ENCODE measurements at places on chromosomes 2 and 18. TPM values are rescaled to one million over a fixed set of nuclear protein-coding genes. Genes with fewer than 3 reads are reported as not detected.

Gene PCARE
- total RNA-seq = not detected

Gene NDC80
- total RNA-seq = 60.0 TPM

Gene PSMA8
- total RNA-seq = 1.2 TPM

Gene TTN
- total RNA-seq = 11.6 TPM

Gene GPBAR1
- 0.63 TPM for total RNA-seq

Gene MDH1B
- total RNA-seq = not detected

Gene FRZB
- not detected for total RNA-seq

Gene KCNJ3
- not detected for total RNA-seq

Gene RIT2
- total RNA-seq = not detected

Gene COPS8
- 39.5 TPM for total RNA-seq

Gene VRK2
- 18.4 TPM for total RNA-seq

Gene BMP10
- not detected for total RNA-seq

Gene NOL4
- not detected for total RNA-seq

Gene ZNF396
- total RNA-seq = 1.3 TPM

Gene PDE11A
- total RNA-seq = not detected

Gene AKAIN1
- total RNA-seq = not detected

Gene PRSS56
- not detected for total RNA-seq

Gene IL36RN
- total RNA-seq = not detected

Gene ZNF512
- 40.6 TPM for total RNA-seq

Gene CREG2
- total RNA-seq = 0.43 TPM

Gene SERPINB11
- not detected for total RNA-seq

Gene FBXO15
- 0.63 TPM for total RNA-seq

Gene BOK
- 0.19 TPM for total RNA-seq

Gene REEP1
- total RNA-seq = 0.39 TPM

Gene XIRP2
- total RNA-seq = not detected

Gene FAM237A
- total RNA-seq = not detected

Gene SPATA3
- total RNA-seq = not detected

Gene DUSP2
- total RNA-seq = 22.0 TPM

Gene TRIM43
- not detected for total RNA-seq
